ENCODE measurements at places on chromosomes 1 and 21.

- no peak for DNase-seq
These were observed 103.5 kb downstream of the HMCN1 start for GRCh38 chr1:185837711-185838110.

GRCh38 chr1:58573705-58574591 lies 3.1 kb downstream of the TACSTD2 start:
- no peak for DNase-seq

GRCh38 chr1:220313576-220313975 lies 41.3 kb upstream of the RAB3GAP2 start:
- DNase-seq: no peak

DNA sequence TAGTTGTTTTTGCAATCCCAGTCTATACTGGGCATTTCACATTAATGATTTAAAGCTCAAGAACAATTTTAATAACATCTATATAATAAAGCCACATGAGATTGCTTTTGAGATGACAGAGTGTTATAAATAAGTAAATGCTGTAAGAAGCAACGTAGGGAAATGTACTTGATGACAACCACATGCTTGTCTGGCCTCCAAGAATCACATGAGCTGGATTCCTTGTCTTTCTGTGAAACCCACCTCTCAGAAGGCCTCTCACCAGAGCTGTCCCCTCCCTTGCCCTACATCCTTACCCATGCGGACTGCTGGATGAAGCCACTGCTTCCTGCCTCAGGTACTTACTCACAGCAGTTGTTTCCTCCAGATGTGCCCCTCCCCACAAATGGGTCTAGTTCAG lies 145.1 kb upstream of the CTTNBP2NL start:
- no peak for DNase-seq

GRCh38 chr1:181658581-181658980 lies 175.3 kb downstream of the CACNA1E start:
- DNase-seq: no peak

DNA sequence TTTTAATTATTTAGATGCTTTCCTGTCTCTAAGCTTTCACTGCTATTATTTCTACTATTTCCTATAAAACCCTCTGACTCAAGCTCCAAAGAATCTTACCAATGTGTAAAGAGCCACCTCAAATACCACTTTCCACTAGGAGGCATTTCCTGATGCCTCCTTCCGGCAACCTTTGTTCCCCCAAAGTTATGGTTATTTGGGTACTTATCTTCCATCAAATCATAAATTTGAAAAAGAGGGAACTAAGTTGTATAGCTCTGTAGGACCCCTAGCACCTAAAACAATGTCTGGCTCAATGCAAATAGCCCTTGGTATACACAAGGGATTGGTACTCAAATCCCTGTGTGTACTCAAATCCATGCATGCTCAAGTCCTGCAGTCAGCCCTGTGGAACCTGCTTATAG lies 79.6 kb downstream of the NME7 start:
- DNase-seq: no peak

DNA sequence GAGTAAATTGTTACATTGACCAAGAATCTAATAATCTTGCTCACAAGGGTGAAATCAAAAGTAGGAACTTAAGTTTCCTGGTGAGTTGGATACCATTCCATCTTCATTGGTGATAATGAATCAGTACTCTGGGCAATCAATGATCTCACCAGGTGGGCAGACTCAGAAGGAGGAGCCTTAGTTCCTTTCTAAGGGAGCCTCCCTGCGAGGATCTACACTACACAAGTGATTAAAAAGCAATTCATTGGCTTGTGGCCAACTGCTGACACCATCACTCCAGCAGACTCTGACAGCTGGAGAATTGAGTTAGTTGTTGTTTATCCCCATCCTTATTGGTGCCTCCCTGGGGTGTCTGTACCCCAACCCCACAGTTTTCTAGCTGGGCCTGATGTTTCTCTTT lies 84.1 kb upstream of the VANGL1 start:
- no peak for DNase-seq

DNA sequence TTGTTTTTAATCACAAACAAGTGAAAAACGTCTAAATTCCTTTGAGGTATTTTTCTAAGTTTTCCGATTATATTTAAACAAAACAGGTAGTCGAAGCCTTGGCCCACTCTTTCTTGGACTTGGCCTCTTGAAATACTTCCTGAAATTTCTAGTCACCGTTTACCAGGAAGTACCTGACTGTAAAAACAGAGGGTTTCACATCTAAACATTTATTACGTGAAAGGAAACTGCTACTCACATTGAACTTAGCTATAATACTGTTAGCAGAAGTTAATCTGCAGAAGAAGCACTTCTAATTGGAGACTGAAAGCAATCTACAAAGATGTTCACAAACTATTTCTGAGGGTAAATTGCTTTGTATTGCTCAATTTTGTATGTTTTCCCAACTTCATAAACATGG lies 526.0 kb upstream of the ADGRL4 start:
- no peak for DNase-seq

DNA sequence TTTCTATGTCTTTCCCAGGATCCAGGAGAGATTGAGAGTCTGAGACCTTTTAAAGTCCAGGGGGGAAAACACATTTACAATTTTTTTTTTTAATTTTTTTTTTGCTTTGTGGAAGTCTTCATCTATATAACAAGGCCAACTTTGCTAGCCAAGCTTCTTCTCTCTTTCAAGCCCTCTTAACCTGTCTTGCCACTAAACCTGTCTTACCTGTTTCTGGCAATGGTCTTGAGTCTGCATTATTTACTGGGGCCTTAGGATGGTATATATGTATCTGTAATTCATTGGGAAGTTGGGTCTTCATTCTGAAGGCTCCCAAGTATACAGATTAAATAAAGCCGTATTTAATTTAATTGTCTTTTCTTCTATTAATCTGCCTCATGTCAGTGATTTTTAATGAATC lies 750.9 kb upstream of the B3GALT2 start:
- DNase-seq: no peak

DNA sequence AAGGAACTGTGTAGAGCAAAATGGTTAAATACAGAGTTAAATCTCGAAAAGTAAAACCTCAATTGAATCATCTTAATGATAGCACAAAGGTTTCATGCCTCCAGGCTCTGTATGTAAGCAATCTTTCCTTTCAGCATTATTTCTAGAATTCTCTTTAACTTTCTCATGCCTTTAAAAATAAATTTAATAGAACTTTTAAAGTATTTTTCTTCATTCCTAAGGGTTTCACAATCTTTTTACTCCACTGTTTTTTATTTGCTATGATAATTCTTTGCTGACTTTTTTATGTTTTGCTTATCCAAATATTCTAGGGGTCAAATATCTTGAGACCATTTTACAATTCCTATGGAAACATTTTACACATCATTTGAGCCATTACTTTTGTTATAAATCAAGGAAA lies 288.0 kb downstream of the BACH1 start:
- no peak for DNase-seq

- DNase-seq: peak; percentile 94
These were observed 9.7 kb upstream of the UMODL1 start for GRCh38 chr21:42061195-42061985.

GRCh38 chr1:245434280-245434679 lies 279.5 kb downstream of the KIF26B start:
- no peak for DNase-seq

DNA sequence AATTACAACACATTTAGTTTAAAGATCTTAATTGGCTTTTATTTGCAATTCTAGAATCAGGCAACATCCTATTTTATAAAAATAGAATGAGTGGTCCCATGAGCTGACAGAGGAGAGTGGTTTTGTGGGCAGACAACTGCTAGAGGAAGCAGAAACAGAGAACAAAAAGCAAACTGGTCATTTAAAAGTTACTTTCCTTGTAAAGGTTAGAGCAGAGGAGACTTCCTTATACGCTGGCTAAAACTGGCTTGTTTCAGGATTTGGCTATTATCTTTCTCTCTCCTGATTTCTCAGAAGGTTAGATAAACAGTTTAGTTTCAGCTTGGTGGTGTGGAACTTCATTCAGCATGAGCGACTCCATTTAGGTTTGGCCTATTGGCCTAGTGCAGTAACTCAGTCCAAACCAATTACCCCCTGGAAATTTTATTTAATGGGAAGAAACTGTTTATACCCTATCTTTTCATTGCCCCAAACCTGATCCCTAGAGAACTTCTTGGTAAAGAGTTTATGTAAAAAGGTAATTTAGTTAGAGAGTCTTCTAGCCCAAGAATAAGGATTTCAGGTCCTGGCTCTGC lies 32.2 kb upstream of the IL20 start:
- peak; percentile 84 for DNase-seq

DNA sequence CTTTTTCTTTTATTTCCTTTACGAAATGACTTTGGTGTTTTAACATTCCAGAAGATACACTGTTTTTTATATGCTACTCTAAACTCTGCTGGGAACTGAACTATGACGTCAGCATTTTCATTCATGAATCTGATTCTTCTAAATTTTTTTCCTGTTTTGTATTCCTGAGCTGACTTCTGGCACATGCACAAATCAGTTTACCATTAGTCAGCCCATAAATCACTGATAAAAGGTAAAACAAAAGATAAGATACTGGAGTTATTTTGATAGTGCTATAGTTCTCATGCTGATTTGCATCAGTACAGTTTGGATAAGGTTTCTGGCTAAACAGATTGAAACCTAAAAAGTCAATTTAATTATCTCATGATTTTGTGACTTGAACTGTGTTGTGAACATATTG lies 10.4 kb downstream of the CAMTA1 start:
- no peak for DNase-seq

DNA sequence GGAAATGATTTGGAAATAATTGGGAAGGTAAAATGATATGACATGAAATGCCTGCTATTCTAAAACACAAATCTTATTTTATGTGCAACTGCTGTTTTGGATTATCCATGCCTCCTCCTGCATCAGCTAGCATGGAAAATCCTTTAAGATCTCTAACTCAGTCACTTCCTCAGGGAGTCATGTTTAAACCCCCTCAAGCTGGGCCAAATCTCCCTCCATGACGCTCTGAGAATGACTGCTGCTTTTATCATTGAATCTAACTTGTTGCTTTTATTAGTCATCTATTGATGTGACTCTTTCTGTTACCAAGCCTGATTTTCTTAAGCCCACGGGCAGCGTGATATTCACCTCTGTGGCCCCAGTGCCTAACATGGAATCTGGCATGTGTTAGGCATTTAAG lies 324.8 kb downstream of the DISC1 start:
- no peak for DNase-seq

DNA sequence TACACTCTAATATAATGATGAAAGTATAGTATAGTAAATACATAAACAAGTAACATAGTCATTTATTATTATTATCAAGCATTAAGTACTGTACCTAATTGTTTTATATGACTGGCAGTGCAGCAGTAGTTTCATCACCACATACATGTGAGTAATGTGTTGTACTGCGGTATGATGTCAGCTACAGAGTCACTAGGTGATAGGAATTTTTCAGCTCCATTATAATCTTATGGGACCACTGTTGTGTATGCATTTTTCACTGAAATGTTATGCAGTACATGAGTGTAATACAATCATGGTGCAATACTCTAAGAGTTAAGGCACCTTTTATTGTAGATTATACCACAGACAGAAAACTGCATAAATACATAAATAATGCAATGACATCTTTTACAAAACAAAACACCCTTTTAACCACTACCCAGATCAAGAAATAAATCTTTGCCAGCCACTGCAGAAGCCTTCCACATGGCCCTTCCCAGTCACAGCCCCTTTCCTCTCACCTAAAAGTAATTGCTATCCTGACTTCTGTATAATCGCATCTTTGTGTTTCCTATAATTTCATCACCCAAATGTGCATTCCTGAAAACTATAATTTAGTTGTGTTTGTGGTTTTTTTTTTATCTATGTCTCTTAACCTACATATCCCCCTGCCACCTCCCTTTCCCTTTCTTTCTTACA lies 16.3 kb downstream of the ABCD3 start:
- DNase-seq: no peak

DNA sequence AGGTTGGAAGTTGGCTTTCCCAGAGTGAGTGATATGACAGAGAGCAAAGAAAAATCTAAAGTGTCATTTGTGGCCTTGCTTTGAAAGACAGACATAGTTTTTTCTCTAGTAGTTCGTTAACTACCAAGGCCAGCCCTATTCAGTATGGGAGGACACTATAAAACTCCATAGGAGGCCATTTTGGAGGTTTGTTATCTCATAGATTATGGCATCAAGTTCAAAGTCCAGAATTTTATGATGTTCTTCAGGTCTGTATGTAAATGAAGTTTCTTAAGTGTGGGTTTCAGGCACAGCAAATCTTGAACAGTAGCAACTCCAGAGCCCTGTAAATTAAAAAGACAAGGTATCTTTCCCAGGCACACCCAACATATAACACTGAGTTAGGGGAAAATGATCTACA lies 437.1 kb downstream of the PLPP3 start:
- no peak for DNase-seq

GRCh38 chr1:213251972-213252371 lies 200.9 kb downstream of the RPS6KC1 start:
- no peak for DNase-seq

GRCh38 chr1:198258491-198258890 lies 101.7 kb downstream of the NEK7 start:
- peak; percentile 73 for DNase-seq

DNA sequence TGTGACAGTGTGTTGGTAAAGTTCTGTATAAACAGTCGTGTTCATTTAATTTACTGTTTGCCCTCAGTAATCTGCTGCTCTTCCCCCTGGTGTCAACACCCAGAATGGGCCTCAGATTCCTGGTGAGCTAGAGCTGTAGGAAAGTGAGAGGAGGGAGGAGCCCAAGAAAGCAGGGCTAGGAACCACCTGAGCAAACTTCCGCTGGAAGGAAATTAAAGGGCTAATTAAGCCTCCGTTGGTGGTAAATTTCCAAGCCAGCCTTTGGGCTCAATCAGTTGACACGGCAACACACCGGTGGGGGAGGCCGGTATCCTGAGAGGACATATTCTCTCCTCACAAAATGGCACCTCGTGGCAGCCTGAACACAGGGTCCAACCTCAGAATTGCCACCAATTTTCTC lies 32.9 kb downstream of the RAB3B start:
- no peak for DNase-seq

Measured in inflammatory macrophage treated with lipopolysaccharide for 4 hours (primary cell).